Stimulated activated CD4-positive, alpha-beta T cell treated with anti-CD3 and anti-CD28 coated beads, Interleukin-15, amount 100 ng/mL, for 24 hours (primary cell): ENCODE measurements at places on chromosomes 7 and 10.

DNA sequence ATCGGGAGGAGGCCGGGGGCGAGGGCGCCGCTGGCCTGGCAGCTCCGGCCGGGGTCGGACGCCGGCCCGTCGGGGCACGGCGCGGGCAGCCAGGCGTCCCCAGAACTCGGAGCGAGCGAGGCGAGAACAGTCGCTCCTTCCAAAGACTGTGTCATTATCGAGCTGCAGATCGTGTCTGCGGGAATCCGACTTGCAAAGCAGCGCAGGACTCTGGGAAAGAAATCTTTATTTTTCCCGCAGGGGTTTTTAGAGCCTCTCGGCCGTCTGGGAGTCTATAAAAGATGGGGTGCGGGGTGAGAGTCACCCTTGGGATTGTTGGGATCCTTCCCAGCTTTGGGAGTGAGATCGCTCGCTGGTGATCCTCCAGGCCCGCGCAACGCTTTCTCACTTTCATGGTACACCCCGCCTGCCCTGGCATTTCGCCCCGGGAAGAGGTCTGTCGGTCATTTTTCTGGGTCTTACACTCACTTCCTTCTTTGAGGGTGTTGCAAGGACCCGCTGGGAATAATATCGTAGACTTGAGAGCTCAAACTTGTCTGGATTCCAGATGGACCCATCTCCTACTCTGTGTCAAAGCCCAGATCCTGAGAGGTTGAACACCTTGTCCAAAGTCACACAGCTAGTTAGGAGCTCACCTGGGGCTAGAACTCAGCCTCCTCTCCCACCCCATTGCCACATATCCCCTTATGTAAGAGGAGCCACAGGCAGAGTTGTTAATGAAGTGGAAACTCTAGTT lies 1.0 kb downstream of the UBTD1 start:
- no peak for DNase-seq

GRCh38 chr7:156179872-156180390 lies 367.7 kb upstream of the SHH start:
- DNase-seq: no peak

DNA sequence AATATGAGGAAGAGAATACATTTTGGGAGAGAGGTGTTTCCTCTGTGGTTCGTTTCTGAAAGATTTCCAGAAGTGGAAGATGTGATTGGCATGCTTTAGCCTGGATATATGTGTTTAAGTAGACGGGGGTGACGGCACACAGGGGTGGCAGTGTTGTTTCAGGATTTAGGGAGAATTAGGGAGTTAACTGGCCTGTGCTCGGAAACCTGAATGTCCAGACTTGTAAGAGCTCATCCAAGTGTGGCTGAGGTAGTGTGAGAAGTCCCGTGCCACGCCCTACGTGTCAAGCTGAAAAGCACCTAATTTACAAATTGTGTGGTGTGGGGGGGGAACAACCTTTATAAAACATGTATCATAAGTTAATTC lies 1.1 kb downstream of the RALA start:
- peak; percentile 27 for DNase-seq

- DNase-seq: no peak
Observed at GRCh38 chr7:92848851-92849250, 12.5 kb upstream of the CDK6 start.

GRCh38 chr7:139671967-139672366 lies 105.8 kb downstream of the HIPK2 start:
- DNase-seq: no peak

GRCh38 chr10:18822156-18822555 lies 162.9 kb downstream of the ARL5B start:
- no peak for DNase-seq

GRCh38 chr7:55975988-55976633 lies 11.7 kb downstream of the NIPSNAP2 start:
- DNase-seq: no peak

DNA sequence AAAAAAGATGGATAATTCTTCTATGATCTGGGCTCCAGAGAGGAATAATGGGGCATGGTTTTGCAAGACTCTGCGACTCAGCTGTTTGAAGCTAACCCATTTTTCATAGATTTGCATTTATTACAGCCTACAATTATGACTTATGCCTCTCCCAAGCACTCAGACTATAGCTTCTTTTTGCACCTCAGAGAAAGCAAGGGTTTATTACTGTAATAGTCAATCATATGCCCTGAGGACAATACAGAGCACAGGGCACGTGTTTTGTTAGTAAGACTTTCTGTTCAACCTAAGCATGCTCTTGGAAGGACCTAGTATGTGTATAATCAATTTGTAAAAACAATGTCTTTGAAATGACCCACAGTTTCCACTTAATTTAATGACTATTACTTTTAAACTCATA lies 221.2 kb downstream of the PARD3 start:
- no peak for DNase-seq

DNA sequence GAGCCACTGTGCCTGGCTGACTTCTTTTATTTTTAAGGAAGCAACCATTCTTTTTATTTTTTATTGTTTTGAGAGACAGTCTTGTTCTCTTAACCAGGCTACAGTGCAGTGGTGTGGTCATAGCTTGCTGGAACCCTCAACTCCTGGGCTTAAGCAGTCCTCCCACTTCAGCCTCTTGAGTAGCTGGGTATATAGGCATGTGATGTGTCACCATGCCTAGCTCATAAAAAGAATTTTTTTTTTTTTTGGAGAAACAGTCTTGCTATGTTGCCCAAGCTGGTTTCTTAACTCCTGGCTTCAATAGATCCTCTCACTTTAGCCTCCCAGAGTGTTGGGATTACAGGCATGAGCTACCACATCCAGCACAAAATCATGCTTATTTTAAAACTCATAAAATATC lies 5.8 kb downstream of the MCU start:
- no peak for DNase-seq

DNA sequence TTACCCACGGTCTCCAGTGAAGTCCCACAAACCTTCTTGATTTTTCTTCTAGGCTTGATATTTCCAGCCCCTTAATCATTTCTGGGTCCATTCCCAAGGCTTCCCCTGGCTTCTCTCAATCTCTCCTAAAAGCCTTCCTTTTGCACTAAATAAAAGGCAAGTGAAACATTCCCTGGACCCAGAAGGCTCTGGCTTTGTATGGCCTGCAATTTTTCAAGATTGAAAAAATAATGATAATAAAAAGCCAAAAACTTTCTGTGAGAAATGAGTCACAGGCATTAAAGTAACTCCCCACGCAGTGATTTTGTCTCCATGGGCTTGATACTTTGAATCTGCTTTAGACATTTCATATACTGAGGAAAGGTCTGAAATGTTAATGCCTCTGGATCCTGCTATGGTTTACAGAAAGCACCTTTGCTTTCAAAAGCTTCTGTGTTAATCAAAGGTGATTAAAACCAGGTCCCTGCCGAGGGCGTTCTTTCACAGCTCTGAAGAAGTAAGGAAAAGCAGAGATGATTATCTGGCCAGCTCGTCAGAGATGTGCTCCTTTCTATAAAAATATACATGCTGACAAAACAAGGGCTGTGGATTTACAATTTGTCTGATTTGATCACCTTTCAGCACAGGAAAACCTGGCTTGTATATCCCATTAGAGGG lies 118.9 kb upstream of the TMEM72 start:
- DNase-seq: no peak

DNA sequence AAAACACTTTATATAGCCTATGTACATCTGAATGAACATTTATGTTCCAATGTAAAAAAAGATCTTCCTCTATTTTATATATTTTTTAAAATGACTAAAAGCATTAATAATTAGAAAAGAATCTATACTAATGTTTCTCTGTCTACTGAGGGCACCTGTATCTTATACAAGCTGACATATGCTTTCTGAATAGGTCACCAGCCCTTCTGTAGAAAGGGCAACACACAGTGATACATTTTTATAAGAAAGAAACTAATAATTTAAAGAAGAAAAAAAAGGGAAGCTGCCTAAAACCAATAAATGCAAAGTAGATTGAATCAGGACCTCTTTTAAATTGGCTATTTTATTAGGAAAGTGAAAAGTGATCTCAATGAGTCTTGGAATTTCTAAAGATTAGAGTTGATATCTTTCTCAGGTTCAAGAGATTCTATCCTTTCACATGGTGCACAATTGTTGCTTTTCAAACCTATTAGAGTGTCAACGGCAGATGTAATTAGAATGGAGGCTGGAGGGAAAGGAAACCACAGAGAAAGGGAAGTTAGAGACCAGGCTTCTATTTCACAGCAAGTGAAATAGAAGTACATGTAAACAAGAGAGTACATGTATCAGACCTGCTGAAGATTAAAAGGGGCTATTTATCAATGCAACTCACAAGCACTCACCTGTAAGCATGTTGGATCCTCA lies 6.3 kb downstream of the MTPN start:
- DNase-seq: no peak

DNA sequence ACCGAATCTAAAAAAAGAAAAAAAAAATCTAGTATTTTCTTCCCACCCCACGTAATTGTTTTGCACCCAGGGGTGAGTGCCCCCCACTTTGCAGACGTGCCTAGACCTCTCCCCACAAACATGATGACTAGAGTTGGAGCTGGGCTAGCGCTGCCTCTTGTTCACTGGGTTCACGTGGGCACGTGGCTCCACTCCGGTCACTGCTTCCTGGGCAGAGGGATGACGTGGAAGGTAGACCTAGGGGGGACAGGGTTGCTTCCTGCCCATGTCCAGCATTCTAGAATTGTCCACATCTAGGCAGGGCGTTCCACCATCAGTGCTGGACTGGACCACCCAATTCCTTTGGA lies 861 bp upstream of the LIMK1 start:
- DNase-seq: no peak

DNA sequence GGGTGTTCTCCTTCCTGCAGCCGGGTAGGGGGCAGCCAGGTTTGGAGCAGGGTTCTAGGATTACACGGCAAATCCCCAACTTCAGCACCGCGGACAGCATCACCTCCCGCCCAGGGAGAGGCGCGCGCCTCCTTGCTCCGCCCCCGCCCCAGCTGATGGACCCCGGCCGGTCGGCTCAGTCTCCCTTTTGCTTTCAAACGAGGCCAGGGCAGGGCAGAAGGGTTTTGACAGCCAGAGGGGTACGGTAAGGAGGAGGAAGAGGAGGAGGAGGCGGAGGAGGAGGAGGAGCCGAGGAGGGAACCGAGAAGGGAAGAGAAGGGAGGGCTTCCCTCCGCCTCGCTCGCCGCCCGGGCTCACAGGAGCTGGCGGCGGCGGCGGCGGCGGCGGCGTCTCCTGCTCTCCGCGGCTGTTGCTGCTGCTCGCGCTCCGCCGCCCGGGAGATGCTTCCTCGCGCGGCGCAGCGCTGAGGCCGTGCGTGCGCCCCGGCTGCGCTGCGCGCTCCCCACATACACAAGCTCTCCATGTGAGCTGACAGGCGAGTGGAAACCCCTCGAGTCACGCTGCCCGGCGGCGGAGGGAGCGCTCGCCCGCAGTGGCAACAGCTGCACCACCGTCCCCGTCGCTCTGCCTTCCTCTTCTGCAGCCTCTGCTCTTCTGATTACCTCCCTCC lies 615 bp upstream of the CNTNAP2 start:
- peak; percentile 53 for DNase-seq

GRCh38 chr10:32263300-32263699 lies 83.7 kb downstream of the EPC1 start:
- no peak for DNase-seq

GRCh38 chr7:128811631-128812430 lies 18.4 kb upstream of the FLNC start:
- DNase-seq: no peak

GRCh38 chr7:102875700-102876295 lies 37.0 kb upstream of the LRRC17 start:
- DNase-seq: peak; percentile 45

DNA sequence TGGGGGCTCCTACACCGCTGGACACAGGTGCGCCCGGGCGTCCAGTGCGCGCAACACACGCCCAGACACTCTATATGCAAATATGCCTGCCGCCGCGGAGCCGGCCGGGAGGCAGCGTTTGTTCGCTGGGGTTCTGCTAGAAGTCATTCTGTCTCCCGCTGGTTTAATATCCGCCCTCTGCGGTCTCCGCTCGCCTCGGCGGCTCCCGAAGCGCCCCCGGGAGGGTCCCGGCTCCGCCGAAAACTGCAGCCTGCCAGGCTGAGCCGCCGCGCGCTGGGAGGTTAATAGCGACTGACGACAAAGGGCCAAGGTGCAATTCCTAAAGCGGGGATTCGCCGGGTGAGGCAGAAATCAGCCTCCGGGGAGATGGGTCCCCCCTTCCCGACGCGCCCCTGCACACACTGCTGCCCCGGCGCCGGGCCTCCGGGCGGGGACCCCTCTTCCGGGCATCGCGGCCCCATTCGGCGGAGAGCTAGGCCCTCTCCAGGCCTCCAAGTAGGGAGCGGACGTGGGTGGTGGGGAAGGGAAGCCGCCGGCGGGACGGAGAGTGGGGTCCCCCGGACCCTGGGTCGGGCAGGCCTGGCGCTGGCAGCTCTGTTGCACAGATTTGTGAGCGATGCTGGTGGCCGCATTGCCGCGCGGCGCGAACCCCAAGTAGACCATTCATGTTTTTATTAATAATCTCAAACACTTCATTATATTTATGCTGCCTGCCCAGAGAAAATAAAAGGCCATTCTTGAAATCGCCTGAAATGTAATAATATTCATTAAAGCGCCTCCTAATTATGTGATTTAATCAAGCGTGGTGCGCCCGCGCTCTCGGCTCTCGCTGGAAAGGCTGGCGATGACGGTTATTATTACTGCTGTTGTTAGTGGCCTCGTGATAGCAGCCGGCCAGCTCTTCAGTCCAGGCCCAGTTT lies 9.1 kb downstream of the EN2 start:
- peak; percentile 61 for DNase-seq

GRCh38 chr7:95432606-95433005 lies 2.2 kb downstream of the PON2 start:
- no peak for DNase-seq

DNA sequence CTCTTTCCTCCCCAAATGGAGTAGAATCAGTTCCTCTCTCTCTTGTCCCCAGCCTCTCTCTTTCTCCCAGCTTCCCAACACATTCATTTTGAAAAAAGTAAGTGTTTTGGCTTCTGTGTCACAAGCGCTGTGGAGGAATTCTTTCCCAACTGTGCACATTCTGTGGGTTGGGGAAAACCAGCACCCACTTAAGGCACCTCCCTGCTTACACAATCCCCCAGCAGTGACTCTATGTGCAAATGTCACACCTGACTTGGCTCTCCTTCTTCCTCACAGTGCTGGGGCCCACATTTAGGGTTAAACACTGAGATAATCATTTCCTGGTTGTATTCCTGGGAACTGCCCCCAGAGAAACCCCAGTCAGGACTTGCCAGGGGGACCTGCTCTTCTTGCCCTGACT lies 358.1 kb upstream of the ZNF32 start:
- DNase-seq: no peak

DNA sequence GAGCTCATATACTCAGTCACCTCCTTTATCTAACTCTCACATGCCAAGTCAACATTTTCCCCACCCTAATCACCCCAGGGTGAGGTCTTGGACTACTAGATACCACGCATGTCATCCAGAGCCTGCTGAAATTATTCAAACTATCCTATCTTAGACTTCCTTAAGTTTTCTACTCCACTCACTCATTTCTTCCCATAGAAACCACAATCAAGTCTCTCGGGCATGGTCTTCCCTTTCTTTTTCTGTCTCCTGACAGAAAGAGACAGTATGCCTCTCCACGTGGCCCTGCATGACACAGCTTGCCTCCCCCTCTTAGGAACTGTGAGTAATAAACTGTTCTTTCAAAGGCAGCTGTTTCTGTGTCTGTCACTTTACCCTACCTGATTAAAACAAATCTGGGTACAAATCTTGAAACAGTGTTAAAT lies 29.4 kb downstream of the TAS2R41 start:
- no peak for DNase-seq
